ENCODE measurements at places on chromosomes 16 and 17.

DNA sequence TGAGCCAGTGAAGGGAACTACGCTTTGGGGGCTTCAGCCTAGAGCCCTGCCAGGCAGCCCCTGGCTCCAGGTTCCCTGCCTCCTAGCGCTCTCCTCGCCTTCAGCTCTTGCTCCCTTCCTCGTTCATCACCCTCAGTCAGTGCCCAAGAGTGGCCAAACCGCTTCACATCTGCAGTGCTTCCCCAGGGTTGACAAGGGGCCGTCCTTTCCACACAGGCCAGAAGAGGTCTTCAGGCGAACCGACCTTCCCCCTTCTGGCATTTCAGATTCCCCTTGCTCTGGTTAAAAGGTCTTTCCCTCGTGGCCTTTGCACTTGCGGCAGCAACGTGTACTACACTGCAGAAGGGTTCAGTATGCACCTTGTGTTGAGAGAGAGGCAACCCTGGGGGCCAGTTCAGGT is 4.1 kb downstream of the RASD1 start:
- no peak for DNase-seq

DNA sequence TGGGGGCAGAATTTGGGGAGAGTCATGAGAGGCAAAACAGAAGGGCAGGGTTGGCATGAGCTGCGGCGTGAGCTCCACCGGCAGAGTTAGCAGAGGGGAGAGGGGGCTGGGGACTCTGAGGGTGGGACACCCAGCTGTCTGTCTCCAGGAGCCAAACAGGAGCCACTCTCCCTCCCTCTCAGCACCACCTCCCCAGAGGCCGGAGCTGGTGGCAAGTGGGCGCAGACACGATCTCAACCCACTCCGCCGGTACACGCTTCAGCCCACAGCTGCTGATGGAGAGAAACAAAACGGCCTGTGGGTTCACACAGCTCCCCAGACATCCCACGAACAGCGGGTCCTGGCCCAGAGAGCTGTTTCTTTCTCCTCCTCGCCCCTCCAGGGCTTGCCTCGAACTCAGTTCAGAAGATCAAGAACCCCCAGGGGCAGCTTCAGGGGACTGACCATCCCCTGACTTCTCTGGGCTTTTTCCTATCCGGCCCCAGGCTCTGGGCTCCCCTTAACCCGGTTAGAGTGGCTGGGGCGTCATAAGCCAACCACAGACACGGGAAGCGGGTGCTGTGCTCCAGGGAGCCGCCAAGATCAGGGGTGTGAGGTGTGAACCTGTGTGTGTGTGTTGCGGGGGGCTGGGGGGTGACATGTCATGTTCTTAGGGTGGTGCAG is 7.6 kb downstream of the RHBDF2 start:
- DNase-seq, result no peak

- DNase-seq, result no peak
These were observed 10.3 kb downstream of the RFFL start for GRCh38 chr17:35053204-35053603.

GRCh38 chr17:37207103-37207502 is 168.7 kb upstream of the C17orf78 start:
- no peak for DNase-seq

DNA sequence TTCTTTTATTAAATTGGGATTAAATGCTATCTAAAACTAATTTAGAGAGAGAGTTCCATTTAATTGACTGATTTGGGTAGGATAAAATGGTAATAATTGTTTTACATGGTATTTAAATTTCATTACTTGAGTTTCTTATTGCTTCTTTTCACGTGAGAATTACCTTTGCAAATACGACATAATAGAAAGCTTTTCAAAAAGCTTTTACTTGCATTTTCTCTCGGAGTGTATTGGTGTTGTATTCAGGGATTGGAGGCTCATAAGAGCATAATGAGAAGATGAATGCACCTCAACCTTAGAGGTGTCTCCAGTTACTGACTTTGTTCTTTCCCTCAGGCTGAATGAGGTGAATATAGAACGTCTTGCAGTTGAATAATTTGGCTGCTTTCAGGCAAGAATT is 67.4 kb upstream of the CPHXL start:
- no peak for DNase-seq

DNA sequence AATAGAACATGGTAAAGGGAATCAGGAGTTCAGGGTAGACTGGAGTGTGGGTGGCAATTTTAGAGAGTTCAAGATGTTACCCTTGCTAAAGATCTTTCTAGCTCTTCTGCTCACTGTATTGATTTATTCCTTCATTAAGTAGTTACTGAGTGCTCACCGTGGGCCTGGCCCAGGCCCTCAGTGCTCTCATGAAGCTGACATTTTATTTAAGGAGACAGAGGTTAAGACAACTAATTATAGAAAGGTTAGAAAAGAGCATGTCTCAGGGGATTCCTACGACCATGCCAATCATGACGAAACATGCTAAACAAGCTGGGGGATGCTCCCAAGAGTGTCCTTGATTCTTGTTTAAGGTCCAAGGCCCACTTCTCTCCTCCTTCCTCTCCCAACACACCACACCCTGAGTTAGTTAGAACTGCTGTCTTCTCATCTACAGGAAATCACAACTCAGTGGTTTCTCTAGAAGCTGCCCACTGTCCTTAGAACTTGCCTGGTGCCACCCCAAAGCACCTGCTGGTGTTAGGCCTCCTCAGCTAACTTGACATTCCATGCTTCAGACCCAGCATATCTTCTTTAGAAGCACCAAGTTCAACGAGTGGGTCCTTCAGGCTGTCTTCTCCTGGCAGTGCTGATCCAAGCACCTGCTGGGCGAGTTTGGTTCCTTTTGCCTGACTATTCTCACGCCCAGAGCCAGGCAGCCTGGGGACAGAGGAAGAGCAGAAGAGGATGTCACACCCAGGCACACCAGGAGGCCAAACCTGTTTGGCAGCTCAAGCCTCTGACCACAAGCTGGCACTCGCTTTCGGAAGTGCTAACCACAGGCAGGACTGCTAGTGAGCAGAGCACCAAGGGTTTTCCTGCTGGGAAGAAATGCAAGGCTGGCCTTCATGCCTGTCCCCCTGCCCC is 79.0 kb downstream of the GAS7 start:
- peak; percentile 91 for DNase-seq

DNA sequence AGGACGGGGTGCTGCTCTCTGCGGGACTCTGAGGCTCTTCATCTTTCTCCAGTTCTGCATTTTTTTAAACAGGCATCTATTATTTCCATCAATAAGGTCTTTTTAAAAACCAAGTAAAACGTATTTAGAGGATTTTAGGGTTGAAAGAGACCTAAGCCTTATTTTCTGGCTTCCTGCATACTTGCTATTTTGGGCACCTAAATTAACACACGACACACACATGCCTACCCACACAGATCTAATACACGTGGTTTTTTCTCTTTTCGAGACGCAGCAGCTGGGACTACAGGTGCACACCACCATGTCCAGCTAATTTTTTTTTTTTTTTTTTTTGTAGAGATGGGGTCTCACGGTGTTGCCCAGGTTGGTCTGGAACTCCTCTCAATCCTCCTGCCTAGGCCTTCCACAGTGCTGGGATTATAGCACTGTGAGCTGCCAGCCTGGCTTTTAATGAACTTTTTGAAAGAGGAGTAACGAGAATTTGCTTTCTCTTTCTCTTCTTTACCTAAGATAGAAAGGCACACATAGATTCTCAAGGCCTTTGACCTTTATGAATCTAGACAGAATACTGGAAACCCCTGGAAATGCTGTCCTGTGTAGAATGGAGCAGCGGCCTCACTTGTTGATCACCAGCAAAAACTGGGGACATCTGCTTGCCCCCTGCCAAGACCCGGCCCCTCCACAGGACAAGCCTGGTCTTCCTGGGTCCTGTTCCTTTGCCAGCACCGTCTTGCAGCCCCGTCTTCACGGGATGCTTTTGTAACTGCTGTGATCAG is 13.8 kb downstream of the DNAAF8 start:
- no peak for DNase-seq

DNA sequence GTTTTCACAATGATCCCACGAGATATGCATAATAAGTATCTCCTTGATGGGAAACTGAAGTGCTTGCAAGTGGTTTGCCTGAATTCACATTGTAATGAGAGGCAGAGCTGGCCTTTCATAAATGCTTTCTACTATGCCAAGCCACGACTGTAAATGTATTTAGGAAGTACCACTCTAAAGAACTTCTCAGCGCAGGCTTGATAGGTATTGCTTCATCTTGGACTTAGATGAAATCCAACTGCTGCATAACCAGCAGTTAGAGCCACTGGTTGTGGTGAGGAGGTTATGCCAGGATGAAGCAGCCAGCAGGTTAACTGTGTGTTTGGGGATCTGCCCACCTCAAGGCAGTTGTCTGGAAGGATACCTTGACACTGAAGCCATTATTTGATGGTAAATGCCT is 26.8 kb downstream of the MARCHF10 start:
- DNase-seq, result peak; percentile 9

- DNase-seq, result no peak
These were observed 7.2 kb upstream of the IRF8 start for GRCh38 chr16:85891776-85892166.

DNA sequence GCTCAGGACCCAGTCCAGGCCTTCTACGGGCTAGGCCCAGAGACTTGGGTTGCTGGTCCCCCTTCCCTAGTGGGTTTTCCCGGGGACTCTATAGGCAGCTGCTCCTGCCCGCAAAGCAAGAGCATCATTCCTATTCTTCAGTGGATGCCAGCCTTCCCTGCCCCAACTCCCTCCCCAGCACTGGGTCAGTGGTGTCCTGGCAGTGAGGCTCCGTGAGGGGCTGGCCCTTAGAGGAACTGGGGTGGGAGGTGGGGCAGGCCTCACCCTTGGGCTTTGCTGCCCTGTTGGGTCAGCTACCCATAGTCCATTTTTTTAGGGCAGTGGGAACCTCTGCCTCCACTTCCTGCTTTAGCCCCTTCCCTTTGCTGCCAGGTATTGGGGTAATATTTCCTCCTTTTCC is 7.9 kb upstream of the PLEKHG4 start:
- no peak for DNase-seq

DNA sequence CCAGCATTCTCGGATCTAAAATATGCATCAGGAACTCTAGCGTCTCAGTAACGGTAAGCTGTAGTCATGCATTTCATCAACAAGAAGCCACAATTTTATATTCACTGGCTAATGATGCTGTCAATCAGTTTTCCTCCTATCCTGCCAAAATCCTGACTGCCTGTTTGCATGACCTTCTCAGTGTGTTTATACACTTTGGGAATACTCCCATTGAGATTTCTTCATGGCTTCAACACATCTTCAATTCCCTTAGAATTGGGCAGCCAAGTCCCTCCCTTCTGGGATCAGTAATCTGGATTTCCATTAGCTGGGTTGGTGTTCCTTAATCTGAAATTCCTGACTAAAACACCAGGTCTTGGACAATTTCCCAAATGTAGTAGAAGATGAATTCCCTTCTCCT is 348.9 kb upstream of the DYNLRB2 start:
- DNase-seq, result no peak

GRCh38 chr16:73058616-73059409 is 10.9 kb upstream of the ZFHX3 start:
- no peak for DNase-seq

Data from H9 (cell line).